CD4-positive, alpha-beta T cell treated with Interleukin-12 subunit alpha and Interleukin-12 subunit beta, for 1 hour (primary cell): ENCODE measurements at places on chromosomes 2 and 18.

GRCh38 chr2:219744600-219744999, 117.2 kb downstream of the SLC4A3 start:
- DNase-seq, result no peak

- DNase-seq, result no peak
Measured at GRCh38 chr2:236849940-236850339, 235.7 kb upstream of the COPS8 start.

DNA sequence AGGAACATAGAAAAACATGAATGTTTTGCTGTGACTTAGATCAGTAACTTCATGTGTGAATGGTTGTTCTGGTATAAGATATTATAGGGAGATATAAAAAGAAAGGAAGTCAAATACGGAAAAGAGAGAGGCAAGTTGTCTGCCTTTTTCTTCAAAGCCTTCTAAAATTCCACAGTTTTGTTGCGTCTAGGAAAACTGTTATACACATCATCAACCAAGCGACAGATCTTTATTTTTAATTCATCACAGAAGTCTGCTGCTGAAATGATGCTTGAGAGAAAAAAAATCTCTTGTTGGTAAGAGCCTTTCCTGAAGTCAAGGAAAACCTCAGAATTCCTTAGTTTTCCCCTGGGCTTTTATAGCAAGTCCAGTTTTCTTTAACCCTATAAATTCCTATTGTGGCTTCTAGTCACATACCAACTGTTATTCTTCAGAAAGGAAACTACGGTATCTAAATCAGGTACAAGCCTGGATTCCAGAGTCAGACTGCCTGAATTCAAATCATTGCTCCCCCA, 36.3 kb upstream of the TANC1 start:
- no peak for DNase-seq

DNA sequence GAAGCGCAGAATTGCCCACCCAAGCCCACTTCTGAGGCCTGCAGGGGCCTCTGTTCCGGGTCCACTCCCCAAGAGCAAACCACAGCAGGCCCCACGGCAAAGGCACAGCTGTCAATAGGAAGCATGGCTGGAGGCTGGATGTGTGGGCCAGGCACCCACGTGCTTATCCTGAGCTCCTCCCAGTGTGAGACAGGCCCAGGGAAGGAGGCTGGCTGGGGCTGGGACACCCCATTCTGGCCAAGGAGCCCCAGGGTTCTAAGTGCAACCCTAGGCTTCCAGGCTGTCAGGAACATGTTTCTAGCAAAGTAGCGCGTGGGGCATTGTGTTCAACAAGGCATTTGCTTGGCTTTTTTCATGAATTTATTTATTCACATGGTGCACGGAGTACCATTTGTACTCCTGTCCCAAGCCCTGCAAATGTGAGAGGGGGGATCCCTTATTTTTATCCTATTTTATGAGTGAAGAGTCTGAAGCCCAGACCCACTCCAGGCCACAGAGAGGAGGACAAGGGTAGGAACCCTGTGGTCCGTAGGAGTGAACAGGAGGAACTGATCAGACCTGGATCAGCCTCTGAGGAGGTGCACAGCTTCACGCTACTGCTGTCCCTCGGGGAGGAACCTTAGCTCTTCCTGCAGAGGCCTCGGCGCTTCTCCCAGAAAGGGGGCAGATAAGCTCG, 6.1 kb upstream of the RAB17 start:
- no peak for DNase-seq

DNA sequence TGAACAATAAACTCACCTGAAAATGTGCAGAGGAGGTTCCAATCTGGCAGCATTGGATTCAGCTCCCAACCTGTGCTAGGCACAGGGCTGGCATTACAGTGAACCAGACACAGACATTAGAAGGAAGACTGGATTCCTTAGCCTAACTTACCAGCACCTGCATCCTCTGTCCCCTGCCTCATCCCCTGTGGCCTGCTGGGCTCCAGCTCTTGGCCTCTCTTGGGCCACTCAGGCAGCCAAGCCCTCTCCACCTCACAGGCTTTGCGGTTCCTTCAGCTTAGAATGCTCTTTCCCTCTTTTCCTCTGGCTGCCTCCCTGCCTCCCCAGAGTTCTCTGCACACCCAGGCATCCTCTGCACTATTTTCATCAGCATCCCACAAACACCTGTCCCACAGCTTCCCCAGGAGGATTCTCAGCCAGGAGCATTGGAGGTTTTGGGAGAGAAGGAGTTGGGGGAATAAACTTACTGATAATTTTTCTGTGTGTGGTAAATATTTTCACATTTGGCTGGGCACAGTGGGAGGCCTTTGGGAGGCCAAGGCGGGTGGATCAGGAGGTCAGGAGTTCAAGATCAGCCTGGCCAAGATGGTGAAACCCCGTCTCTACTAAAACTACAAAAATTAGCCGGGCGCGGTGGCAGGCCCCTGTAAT, 132.0 kb downstream of the INHBB start:
- DNase-seq, result no peak

GRCh38 chr2:155842103-155842502, 490.4 kb downstream of the NR4A2 start:
- DNase-seq, result no peak
